ENCODE measurements at places on chromosomes 13 and 19. TPM values are rescaled to one million over a fixed set of nuclear protein-coding genes. Genes with fewer than 3 reads are reported as not detected.

SPACA4 gene
- not detected for total RNA-seq

ZNF420 gene
- total RNA-seq, result 24.9 TPM

BICRA gene
- total RNA-seq, result 32.7 TPM

GPR4 gene
- not detected for total RNA-seq

PROZ gene
- total RNA-seq, result not detected

TMEM59L gene
- total RNA-seq, result not detected

KLK1 gene
- total RNA-seq, result not detected

MCEMP1 gene
- not detected for total RNA-seq

NCR1 gene
- 0.29 TPM for total RNA-seq

RHPN2 gene
- 1.8 TPM for total RNA-seq

STOML3 gene
- total RNA-seq, result not detected

RNF225 gene
- total RNA-seq, result 1.2 TPM

RXFP2 gene
- total RNA-seq, result not detected

ZIC5 gene
- not detected for total RNA-seq

LMO7 gene
- total RNA-seq, result 66.1 TPM

ICAM5 gene
- not detected for total RNA-seq

IZUMO2 gene
- total RNA-seq, result not detected

CYP4F11 gene
- total RNA-seq, result not detected

SHISA7 gene
- total RNA-seq, result not detected

CEACAM19 gene
- total RNA-seq, result 3.6 TPM

KIRREL2 gene
- total RNA-seq, result 0.99 TPM

ICAM3 gene
- total RNA-seq, result 127 TPM

B3GNT3 gene
- not detected for total RNA-seq

ANKRD24 gene
- 1.9 TPM for total RNA-seq

KLK4 gene
- not detected for total RNA-seq

ERICH6B gene
- not detected for total RNA-seq

ZNF208 gene
- 3.3 TPM for total RNA-seq

PODNL1 gene
- total RNA-seq, result not detected

ACP7 gene
- total RNA-seq, result not detected

FOXO1 gene
- 101 TPM for total RNA-seq

NLRP5 gene
- not detected for total RNA-seq

HTR2A gene
- not detected for total RNA-seq

ZNF491 gene
- total RNA-seq, result 5.9 TPM

SERPINE3 gene
- not detected for total RNA-seq

SPRY2 gene
- 0.44 TPM for total RNA-seq

TUBA3C gene
- total RNA-seq, result not detected

ZNF222 gene
- total RNA-seq, result 7.8 TPM

CBARP gene
- total RNA-seq, result not detected

RNF113B gene
- not detected for total RNA-seq

ZNF880 gene
- total RNA-seq, result 57.9 TPM

ZNF865 gene
- total RNA-seq, result 21.6 TPM

SCEL gene
- not detected for total RNA-seq

All from naive thymus-derived CD8-positive, alpha-beta T cell (primary cell).